ENCODE measurements at places on chromosomes 2 and 18. TPM values are rescaled to one million over a fixed set of nuclear protein-coding genes. Genes with fewer than 3 reads are reported as not detected.

DNA sequence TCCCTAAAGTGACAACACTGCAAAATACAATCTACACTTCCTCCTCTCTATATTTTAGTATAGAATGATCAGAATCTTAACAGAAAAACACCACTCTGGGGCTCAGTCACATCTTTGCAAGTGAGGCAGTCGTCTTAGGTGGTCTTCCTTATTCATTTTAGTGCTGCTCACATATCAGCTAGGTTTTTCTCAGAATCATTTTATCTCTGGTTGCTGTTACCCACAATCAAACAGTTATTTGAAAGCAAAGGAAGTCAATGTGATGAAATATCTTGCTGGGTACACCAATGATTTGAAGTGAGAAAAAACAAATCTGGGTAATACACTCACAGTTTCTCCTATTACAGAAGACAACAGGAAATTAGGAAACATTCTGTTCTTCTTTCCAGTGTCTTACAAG is 275.2 kb downstream of the DSEL start:
- DNase-seq = no peak
- H3K4me1 ChIP-seq = no peaks in the 10 kb centered on the region
- H3K36me3 ChIP-seq = no peaks in the 10 kb centered on the region
- no peaks in the 10 kb centered on the region for H3K27me3 ChIP-seq

- no peaks in the 10 kb centered on the region for H3K27me3 ChIP-seq
- H3K4me1 ChIP-seq = peaks cover 69% of the 10 kb centered on the region
- no peaks in the 10 kb centered on the region for H3K36me3 ChIP-seq
- no peak for DNase-seq
Observed at GRCh38 chr2:10301941-10302478, 694 bp upstream of the HPCAL1 start.

Gene SNORC
- 1.4 TPM for total RNA-seq

Gene CLEC4F
- total RNA-seq = 0.09 TPM

GRCh38 chr18:45730832-45731575 is 7.0 kb downstream of the SLC14A1 start:
- no peaks in the 10 kb centered on the region for H3K4me1 ChIP-seq
- DNase-seq = no peak
- H3K27me3 ChIP-seq = no peaks in the 10 kb centered on the region
- H3K36me3 ChIP-seq = no peaks in the 10 kb centered on the region

Measured in thymus (tissue), 14 donors.